ENCODE measurements at places on chromosomes 2 and 18.

- peak; percentile 64 for DNase-seq
Observed at GRCh38 chr2:175187378-175187777, 5.9 kb upstream of the ATP5MC3 start.

DNA sequence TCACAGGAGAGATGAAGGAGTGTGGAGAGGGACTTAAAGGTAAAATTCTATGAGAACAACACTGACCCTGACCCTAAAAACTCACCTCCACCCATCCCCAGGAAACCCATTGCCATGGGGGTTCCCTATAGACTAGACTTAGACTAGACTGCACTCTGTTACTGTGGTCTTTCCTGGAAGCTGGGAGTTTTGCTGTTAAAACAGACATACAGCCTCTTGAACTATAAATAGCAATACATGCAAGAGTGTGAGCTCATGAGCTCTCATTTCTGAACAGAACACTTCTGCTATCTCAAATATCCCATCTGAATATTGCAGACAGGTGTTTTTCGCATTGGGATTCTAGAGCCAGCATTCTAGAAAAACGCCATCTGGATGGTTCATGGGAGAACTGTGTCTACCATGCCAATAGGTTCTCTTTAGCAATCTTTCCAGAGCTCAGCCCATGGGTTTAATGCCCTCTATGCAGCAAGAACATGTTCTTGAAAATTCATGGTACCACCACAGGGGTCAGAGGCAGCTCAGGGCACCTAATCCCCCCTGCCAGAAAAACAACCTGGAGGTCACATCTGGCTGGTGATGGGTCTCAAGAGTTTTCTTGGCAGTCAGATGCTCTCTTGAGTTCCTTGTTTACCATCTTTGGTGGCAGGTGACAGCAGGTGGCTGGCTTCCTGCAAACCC is 51.9 kb downstream of the SLC14A2 start:
- no peak for DNase-seq

DNA sequence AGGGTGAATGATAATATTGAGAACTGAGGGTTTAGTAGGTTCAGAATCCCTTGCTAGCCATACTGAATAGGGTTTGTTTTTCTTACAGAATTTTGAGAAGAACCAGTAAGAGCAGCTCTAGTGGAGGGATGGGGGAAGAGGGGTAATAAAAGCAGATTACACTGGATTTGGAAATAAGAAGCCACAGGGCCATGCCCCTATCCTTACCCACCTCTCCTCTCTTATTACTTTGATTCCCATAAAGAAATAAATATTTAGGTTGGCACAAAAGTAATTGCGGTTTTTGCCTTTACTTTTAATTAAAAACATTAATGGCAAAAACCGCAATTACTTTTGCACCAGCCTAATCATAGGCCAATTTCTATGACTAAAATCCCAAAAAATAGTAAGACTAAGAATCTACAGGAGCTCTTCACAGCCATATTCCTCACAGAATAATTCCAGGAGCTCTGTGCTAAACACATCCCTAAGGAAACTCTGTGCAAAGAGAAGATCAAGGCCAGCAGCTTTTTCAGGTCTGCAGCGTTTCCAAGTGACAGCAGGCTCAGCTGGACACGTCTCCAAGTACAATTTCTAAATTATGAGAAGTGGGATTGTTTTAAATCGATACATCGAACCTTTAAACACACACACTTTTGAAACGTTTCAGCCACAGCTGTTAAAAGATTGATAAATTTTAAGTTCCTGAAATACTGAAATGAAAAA is 58.4 kb upstream of the RTN4 start:
- no peak for DNase-seq

GRCh38 chr18:55504808-55505207 is 83.2 kb downstream of the TCF4 start:
- no peak for DNase-seq

DNA sequence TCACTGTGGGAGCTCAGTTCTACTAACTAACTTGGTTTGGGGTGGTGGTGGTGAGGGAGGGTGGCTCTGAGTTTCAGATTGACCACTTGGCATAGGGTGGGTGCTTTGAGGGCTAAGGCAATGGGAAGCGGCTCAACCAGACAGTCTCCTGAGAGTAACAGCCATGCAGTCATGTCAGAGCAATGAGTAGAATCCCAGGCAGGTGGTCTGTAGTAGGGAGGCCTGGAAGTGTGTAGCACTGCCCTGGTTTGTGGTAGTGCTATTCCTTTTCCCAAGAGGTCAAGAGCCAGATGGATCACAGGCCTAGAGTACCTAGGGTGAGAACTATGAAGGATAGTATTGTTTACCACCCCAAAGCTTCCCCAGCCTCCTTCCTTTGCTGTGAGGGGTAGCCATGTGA is 18.7 kb upstream of the RAPH1 start:
- DNase-seq = no peak

- no peak for DNase-seq
Observed at GRCh38 chr18:47893939-47894699, 36.3 kb downstream of the SMAD2 start.

- DNase-seq = no peak
Observed at GRCh38 chr2:121565389-121566250, 34.9 kb downstream of the RNU4ATAC start.

GRCh38 chr18:3524706-3525105 is 74.7 kb downstream of the TGIF1 start:
- no peak for DNase-seq

GRCh38 chr2:124296470-124296869 is 271.4 kb downstream of the CNTNAP5 start:
- DNase-seq = no peak
